ENCODE measurements at places on chromosomes 4 and X.

GRCh38 chrX:138928737-138929459 lies 217.4 kb upstream of the FGF13 start:
- DNase-seq = no peak

GRCh38 chr4:120830204-120830603 lies 92.3 kb downstream of the PRDM5 start:
- no peak for DNase-seq

DNA sequence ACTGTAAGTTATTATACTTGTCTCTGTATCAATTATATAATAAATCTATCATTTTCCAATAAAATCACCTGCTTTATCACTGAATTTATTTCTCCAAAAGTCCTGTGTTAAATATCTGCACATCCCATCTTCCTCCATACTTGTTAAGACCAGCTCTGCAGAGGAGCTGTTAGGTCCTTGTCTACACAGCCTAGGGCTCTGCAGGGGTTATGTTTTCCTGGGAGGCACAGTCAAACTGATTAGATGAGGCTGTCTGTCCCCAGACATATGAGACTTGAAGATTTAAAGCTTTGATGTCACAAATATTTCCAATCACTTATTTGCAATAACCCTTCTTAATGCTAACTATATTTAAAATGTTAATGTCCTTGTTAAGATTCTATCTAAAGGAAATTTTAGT lies 446.8 kb downstream of the TRAM1L1 start:
- DNase-seq = no peak

GRCh38 chrX:11992271-11992670 lies 146.0 kb upstream of the FRMPD4 start:
- no peak for DNase-seq

DNA sequence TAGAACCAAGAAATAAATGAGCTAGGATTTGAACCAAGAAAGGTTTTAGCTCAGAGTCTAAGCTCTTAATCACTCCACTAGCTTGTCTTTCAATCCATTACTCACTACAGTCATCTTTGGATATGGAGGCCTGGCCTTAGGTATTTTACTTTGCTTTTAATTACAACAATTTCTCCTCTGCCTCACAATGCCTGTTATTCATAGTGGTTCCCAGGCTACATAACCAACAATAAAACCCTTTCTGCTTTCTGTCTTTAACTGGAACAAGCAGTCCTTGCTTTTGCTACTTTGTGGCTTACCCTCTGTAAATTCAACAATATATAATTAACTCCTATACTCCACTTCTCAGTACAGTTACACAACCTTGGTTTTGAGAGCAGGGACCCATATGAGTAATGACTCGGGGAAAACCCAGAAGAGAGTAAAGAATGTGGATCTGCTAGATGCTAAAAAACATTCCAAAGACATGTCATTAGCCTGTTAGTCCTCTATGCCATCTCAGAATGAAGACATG lies 94.7 kb upstream of the NAP1L5 start:
- no peak for DNase-seq

- no peak for DNase-seq
Observed at GRCh38 chr4:164109503-164109902, 615.0 kb downstream of the TMA16 start.

DNA sequence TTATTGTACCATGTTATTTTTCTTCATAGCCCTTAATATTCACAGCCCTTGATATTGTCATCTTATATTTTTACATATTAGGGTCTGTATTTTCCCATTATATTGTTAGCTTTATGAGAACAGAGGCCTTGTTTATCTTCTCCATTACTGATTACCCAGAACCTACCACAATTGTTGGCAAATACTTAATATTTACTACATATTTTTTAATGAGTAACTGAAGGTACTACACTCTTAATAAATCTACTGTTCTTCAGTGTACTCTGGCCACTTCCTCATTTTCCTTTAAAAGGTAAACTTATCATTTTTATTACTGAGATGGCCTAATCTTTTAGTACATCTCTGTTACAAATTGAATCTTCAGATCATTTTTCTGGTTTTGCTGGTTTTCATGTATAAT lies 133.5 kb downstream of the COL4A5 start:
- no peak for DNase-seq

DNA sequence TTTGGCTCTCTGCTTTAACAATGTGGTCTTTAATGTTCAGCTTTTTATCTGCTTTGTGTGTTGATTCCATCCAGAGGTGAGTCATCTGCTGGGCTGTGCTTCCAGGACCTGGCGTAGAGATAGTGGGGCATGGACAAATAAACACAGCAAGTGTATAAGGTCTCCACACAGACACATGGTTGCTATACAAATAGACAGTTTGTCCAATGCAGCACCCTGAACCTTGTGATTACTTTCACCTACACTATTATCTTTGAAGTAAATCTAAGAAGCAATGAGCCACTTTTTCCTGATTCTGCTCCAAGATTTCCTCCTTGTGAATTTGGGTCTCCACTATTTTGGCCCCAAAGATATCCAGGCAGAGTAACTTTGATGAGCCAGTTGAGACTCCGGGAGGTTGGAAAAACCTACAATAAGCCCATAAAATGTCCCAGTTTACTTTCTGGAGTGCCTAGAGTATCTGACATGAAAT lies 12.1 kb downstream of the PPARGC1A start:
- DNase-seq = no peak

DNA sequence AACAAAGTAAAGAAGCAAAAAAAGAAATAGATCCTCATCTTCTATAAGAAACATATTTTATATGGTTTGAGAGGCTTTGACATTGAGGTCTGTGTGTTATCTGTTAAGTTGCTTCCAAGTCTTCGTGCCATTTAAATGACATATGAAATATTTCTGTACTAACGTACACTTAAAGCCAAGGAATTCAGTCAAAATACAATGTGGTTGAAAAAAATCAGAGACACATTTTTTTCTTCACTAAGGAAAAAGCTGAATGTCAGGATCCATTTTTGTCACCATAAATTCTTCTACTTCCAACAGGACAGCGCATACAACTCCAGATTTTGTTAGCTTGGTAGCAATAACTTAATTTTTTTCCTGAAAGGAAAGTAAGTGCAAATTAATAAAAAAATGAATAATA lies 168.5 kb downstream of the FAT4 start:
- no peak for DNase-seq

DNA sequence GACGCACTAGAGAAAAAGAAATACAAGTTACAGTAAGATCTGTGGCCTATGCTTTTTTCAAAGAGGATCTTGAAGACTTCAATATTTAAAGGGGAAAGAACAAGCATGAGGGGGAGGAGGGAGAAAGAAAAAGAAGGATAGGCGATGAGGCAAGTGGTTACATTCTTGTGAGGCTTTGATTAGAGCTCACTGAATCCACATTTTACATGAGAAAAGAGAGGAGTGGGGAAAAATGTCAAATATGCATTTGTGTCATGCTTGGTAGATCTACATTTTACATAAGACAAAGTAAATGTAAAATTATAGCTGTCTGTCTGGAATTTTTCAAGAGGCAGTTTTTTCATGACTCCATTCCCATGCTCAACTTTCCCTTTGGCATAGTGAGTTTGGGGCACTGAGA lies 965.9 kb downstream of the FSTL5 start:
- no peak for DNase-seq

DNA sequence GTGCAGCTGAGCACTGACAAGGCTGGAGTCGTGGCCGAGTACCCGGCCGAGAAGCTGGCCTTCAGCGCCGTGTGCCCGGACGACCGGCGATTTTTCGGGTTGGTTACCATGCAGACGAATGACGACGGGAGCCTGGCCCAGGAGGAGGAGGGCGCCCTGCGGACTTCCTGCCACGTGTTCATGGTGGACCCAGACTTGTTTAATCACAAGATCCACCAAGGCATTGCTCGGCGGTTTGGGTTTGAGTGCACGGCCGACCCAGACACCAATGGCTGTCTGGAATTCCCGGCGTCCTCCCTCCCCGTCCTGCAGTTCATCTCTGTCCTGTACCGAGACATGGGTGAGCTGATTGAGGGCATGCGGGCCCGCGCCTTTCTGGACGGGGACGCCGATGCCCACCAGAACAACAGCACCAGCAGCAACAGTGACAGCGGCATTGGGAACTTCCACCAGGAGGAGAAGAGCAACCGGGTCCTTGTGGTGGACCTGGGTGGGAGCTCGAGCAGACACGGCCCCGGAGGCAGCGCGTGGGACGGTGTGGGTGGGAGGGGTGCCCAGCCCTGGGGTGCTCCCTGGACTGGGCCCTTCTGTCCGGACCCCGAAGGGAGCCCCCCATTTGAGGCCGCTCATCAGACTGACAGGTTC lies 24.3 kb downstream of the RGS12 start:
- no peak for DNase-seq

GRCh38 chr4:10701161-10701560 lies 16.6 kb upstream of the CLNK start:
- DNase-seq = no peak

GRCh38 chr4:102525097-102525496 lies 23.9 kb downstream of the NFKB1 start:
- no peak for DNase-seq

- peak; percentile 91 for DNase-seq
Observed at GRCh38 chr4:52250154-52250553, 199.1 kb downstream of the SPATA18 start.

- no peak for DNase-seq
Observed at GRCh38 chr4:8050555-8051206, 107.9 kb downstream of the ABLIM2 start.

GRCh38 chr4:92091335-92091734 lies 212.4 kb upstream of the GRID2 start:
- DNase-seq = no peak

GRCh38 chrX:129980001-129980401 lies 2.4 kb upstream of the BCORL1 start:
- no peak for DNase-seq

DNA sequence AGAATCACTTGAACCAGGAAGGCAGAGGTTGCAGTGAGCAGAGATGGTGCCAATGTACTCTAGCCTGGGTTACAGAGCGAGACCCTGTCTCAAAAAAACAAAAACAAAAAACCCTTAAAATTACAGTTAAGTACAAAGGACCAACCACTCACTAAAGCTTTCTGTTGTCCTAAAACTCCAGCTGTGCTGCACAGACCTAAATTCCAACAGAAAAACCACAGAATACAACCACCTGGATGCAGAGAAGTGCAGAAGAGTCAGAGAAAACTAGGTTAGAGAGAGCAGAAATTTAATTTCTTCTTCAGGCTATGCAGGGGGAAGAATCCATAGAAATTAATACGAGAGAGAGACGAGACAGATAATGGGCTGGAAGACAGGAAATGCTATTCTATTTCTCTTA lies 376.8 kb upstream of the CXorf51A start:
- DNase-seq = no peak

- no peak for DNase-seq
Observed at GRCh38 chr4:82989575-82990429, 20.8 kb downstream of the LIN54 start.

DNA sequence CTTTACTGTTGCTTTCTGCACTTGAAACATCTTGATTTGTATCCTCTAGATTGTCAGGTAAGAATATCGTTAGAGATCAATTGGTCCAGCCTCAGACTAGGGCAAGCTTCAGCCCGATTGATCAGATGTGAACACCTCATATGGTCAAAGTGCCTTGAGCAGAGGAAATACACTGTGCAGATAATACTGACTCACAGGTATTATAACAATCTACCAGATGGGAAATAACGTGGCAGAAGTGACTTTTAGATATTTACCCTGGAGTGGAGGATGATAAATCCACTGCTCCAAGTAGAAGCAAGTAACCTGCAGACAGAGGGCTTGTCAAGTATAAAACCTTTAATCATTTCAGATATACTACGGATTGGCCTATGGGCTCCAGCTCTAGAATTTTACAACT lies 17.9 kb downstream of the VEGFC start:
- no peak for DNase-seq

DNA sequence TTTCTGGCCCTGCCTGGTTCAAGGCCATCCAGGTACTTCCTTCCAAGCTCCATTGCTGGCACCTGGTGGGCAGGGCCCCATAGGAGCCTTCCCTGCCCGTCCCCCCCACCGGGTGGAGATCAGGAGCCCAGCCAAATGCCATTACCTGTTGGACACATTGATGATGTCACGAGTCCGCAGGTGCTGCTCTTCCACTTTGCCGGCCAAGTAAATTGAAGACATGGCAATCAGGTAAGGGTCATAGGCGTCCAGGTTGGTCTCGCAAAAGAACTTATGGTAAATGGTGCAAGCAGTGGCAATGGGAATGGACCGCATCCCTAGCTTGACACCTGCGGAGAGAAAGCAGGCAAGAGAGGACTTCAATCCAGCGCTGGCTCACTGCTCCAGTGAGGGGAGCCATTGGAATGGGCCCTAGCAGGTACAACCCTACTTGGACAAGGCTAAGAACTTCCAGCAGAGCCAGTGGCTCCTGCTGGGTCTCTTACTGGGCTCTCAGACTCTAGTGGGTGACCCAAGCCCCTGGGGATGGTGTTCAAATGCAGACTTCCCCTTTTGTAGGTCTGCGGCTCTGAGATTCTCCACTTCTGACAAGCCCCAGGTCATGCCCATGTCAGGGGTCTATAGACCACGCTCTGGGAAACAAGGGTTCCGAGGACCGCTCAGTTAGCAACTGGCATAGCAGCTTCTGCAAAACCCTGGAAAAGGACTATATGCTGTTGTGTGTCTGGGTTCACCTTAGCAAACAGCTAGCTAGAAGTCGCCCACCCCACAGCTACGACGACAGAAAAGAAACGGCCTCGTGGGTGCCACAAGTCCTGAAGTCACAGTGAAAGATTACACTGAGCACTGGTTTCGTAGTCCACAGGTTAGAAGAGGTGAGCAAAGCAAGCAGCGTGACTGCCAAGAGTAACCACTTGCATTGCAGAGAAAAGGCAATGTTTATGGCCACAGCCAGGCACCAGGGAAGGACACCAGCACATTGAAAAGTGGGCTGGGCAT lies 2.8 kb downstream of the CCNQ start:
- no peak for DNase-seq

DNA sequence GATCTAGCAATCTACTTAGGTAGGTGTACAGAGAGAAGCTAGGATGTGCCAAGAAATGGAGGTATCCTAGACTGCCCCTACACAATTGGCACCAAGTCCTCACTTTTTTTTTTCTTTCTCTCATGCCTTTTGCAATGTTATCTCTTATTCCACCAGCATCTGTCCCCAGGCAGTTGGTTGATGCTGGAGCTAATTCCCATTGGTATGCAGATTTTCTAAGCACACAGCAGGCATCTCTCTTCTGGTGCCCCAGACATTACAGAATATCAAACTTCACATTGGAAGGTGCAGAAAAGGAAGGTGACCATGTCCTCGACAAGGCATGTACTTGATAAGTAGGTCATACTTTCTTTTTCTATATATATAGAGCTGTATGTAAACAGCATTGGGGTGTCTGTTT lies 21.6 kb downstream of the LUZP4 start:
- no peak for DNase-seq
